ENCODE measurements at places on chromosomes 16 and 17.

DNA sequence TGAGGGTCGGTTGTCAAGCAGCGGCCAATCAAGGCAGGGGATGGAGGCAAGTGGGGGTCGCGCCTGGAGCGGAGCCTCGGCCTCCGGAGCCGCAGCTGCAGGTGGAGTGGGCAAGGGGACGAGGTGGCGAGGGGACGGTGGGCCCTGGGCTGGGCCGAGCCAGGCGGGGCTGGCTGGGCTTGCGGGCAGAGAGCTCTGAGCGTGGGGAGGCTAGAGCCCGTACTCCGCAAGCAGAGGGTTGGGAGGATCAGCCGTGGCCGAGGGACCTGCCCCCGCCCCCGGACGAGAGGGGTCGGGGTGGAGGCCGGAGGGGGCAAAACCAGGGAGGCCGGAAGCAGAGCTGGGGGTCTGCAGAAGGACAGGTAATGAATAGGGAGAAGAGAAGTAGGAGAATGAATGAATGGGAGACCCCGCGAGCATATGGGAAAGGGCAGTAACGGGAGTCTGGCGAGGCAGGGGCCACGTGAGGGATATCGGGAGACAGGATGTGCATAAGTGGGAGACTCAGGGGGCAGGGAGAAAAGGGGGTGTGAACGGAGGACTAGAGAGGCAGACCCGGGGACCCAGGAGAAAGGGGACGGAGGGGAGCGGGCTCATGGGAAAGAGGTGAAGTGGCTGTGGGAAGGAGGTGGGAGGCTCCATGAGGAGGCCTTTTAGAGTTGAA, at the start of gene KATNB1:
Gene KATNB1, plus strand, starts transcription at position 16 of the 664 bp plus-strand sequence. CDS start 1,474 bp downstream, outside the sequence.
- H3K4me3 ChIP-seq: peak within 1 kb of the TSS; percentile 97
- H3K36me3 ChIP-seq: peaks cover 9% of the 10 kb centered on the region
- DNase-seq: no peak
- H3K27ac ChIP-seq: peak within 1 kb of the TSS; percentile 98
- H3K27me3 ChIP-seq: peaks cover 5% of the 10 kb centered on the region
- H3K4me1 ChIP-seq: peaks cover 25% of the 10 kb centered on the region

GRCh38 chr16:88484505-88485365, 31.7 kb downstream of the ZFPM1 start:
- no peak overlapping the region for H3K4me3 ChIP-seq
- DNase-seq: no peak
- H3K27ac ChIP-seq: no peak overlapping the region
- no peaks in the 10 kb centered on the region for H3K4me1 ChIP-seq
- no peaks in the 10 kb centered on the region for H3K36me3 ChIP-seq

DNA sequence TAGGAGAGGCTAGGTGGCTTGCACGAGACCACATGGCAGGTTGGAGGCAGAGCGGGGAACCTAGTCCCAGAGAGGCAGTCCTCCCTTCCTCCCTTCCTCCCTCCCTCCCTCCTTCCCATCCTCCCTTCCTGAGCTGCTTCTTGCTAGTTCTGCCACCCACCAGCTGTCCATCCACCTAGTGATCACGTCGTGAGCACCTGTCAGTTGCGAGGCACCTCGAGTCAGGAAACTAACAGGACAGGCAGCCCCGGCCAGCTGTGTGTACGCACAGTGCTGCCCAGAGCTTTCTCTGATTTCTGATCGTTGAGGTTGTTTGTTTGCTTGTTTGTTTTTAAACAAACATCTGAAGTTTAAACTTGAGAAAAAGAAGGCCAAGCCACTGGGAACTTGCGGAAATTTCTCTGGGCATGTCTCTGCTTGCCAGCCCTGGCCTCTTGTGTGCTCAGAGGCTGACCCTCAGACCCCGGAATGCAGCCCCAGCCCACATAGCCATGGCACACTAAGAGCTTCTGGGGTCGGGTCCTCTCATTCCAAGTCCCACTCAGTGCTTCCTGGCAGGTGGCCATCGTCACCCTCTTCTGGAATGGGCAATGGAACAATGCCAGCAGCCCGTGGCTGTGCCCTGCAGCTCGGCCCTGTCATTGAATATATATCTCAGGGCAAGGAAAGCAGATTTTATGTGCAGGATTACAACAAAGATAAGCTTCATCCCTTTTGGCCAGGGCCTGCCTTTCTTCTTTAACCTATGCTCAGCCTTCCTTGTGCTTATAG, 174.0 kb downstream of the KATNIP start:
- H3K27ac ChIP-seq: no peak overlapping the region
- H3K27me3 ChIP-seq: peaks cover 1% of the 10 kb centered on the region
- DNase-seq: no peak
- H3K36me3 ChIP-seq: peaks cover 18% of the 10 kb centered on the region
- H3K4me3 ChIP-seq: no peak overlapping the region
- H3K4me1 ChIP-seq: peaks cover 13% of the 10 kb centered on the region

GRCh38 chr16:24149102-24149501, 107.0 kb upstream of the CACNG3 start:
- H3K4me1 ChIP-seq: no peaks in the 10 kb centered on the region
- H3K27me3 ChIP-seq: no peaks in the 10 kb centered on the region
- DNase-seq: no peak
- no peaks in the 10 kb centered on the region for H3K36me3 ChIP-seq
- H3K4me3 ChIP-seq: no peak overlapping the region
- no peak overlapping the region for H3K27ac ChIP-seq

- H3K4me3 ChIP-seq: no peak overlapping the region
- DNase-seq: no peak
- H3K27ac ChIP-seq: no peak overlapping the region
- H3K36me3 ChIP-seq: no peaks in the 10 kb centered on the region
- peaks cover 2% of the 10 kb centered on the region for H3K27me3 ChIP-seq
- no peaks in the 10 kb centered on the region for H3K4me1 ChIP-seq
These were observed 508.4 kb upstream of the GOT2 start for GRCh38 chr16:59242556-59242955.

DNA sequence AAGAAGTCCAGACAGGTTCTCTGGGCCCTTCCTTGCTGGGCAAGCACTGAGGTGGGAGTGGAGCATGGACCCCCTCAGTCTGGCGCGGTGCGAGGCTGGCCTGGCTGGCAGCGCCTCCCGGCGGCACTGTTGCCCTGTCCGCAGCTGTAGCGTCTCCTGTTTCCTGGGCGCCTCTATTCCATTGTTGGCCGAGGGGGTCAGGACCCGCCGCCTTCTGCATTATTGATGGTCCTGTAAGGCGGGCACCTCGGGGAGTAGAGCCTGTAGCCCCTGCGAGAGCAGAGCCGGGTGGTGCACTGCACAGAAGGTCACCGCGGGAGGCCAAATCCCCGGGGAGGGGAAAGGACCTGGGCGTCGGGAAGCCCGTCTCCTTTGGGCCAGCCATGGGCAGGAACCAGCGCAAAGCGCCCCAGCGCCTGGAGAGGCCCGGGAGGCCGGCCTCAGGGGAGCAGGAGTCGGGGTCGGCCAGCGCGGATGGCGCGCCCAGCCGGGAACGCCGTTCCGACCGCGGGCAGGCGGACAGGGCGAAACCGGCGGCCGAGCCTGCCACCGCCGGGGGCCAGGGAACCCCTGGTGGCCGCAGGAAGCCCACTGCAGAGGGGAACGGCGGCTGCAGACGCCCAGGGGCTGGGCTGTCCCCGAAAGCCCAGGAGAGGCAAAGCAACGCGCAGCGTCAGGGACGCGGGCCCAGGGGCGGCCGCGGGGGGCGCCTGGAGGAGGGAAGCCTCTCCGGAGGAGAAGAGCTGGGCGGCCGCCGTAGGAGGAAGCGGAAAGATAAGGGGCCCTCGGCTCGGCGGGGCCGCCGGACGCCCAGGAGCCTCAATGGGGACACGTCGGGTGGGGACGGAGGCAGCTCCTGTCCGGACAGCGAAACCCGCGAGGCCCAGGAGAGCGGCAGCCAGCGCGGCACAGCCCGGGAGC, at the start of gene MYO15B:
Gene MYO15B, plus strand, starts transcription at position 126 of the 921 bp plus-strand sequence. Its CDS starts 258 bp downstream, at position 384.
- H3K36me3 ChIP-seq: no peaks in the 10 kb centered on the region
- no peak for DNase-seq
- H3K4me3 ChIP-seq: no peak within 1 kb of the TSS
- H3K4me1 ChIP-seq: no peaks in the 10 kb centered on the region
- peaks cover 40% of the 10 kb centered on the region for H3K27me3 ChIP-seq
- no peak within 1 kb of the TSS for H3K27ac ChIP-seq

GRCh38 chr17:61543786-61544415, 47.1 kb downstream of the NACA2 start:
- H3K27me3 ChIP-seq: peaks cover 12% of the 10 kb centered on the region
- no peak overlapping the region for H3K4me3 ChIP-seq
- no peaks in the 10 kb centered on the region for H3K4me1 ChIP-seq
- DNase-seq: no peak
- peaks cover 9% of the 10 kb centered on the region for H3K36me3 ChIP-seq

DNA sequence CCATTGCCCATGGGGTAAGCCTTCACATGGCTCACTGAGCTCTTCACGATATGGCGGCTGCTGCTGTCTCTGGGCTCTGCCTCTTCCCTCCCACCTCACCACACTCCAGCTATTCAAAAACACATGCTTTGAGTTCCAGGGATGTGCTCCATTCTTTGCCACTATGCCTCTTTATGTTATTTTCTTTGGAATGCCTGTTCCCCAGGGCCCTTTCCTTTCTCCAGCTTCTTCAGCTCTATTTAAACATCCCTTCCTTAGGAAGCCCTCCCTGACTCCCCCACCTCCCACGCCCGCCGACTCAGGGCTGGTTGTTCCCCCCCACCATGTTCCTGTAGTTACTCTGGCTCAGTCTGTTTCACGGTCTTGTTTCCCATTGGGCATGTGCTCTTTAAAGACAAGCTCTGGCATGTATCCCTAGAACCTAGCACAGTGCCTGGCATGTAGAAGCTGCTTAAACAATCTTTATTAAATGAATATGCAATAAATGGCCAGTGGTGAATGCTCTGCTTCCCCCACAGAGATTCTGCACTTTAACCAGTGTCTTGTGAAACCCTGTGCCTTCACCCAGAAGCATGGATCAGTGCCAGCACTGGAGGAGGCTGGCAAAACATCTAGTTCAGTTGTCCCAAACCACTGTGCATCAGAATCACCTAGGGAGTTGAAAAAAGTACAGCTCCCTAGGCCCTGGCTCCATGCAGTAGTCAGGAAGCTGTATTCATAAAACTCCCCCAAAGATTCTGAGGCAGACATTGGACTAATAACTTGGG, 6.9 kb downstream of the MYCBPAP start:
- H3K27me3 ChIP-seq: peaks cover 15% of the 10 kb centered on the region
- peaks cover 29% of the 10 kb centered on the region for H3K4me1 ChIP-seq
- H3K4me3 ChIP-seq: no peak overlapping the region
